ENCODE measurements at places on chromosomes 11 and 22.
A peak's percentile ranks its signal among the peaks of the same experiment; 100 is the strongest.

DNA sequence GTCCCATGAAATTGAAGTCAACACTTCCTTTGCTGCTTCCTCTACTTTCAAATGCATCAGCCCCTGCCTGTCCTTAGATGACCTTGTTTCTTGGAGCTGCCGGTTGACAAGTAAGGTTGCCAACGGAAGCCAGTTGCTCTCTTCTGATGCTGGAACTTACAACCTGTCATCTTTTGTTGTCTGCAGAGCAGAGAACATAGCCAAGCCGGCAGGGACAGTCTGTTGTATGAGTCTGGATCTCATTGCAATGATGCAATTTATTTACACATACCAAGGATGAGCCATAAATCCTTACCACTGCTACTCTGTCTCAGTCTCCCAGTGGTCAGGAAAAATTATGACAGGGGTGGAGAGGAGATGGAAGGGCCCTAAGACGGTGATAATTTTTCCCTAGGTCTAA, 151.4 kb downstream of the BLID start:
- DNase-seq: no peak

GRCh38 chr22:42208362-42208761, 62.1 kb downstream of the TCF20 start:
- DNase-seq: no peak

- DNase-seq: peak; percentile 79
These were observed 29.9 kb upstream of the GRAMD4 start for GRCh38 chr22:46590334-46590733.

DNA sequence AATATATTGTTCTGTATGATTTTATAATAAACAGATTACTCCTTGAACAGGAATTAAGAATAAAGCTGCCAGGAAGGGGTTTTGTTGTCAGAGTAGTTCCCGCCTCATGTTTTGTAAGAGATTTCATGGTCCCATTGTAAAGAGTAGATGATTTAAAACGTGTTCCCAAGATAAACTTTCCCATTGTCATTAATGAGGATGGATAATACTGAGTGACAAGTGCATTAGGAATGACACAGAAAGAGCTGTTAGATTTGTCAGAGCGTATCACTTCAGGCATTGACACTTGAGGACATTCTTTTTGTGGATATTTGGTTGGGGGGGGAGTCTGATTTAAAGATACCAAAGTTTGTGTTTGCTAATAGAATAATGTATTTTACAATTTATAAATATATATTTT, 147.0 kb downstream of the PAX6 start:
- no peak for DNase-seq

DNA sequence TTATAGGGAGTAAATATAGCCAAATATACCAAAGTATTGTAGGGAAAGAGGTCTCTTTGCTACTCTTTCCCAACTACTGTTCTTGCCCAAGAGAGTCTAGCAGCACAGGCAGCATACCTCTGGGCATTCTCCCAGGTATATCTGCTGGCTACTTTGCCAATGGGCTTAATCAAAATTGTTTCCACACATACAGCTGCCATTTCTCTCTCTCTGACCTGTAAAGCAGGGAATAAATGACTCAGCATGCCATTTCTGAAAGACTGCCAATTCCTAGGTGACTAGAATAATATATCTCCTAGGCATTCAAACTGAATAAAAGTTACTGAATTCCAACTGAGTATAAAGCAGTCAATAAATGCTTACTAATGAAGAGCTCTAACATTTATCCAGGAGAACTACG, 44.6 kb downstream of the RDX start:
- DNase-seq: no peak

DNA sequence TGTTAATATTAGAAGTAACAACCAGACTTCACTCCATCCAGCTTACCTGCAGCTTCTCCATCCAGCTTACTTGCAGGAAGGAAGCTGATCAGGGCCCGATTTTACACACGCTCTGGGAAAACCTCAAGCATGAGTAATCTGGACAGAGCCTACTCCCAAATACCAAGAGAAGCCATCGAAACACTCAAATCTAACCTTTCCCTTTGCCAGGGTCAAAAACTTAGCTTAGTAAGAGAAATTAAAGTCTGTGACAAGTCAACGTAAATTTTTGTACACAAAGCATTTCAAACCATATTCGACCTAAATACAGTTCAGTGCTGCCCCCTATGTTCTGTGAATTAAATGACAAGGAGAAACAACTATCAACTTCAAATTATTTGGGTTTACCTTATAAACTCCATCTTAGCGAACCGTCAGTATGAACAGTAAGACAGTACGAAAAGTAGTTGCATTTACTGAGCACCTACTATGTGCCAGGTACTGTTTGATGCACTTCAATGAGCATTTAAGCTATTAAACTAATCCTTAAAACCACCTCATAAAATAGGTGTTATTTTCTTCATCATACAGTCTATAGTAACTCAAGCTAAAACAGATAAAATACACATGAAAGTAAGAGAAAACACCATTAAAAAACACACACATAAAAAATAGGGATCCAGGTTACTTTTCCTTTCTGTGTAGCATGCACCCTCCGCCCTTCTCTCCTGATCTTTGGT, 36.9 kb downstream of the ARFGAP3 start:
- DNase-seq: no peak

- DNase-seq: no peak
These were observed 91.8 kb upstream of the CD44 start for GRCh38 chr11:35047179-35047578.

DNA sequence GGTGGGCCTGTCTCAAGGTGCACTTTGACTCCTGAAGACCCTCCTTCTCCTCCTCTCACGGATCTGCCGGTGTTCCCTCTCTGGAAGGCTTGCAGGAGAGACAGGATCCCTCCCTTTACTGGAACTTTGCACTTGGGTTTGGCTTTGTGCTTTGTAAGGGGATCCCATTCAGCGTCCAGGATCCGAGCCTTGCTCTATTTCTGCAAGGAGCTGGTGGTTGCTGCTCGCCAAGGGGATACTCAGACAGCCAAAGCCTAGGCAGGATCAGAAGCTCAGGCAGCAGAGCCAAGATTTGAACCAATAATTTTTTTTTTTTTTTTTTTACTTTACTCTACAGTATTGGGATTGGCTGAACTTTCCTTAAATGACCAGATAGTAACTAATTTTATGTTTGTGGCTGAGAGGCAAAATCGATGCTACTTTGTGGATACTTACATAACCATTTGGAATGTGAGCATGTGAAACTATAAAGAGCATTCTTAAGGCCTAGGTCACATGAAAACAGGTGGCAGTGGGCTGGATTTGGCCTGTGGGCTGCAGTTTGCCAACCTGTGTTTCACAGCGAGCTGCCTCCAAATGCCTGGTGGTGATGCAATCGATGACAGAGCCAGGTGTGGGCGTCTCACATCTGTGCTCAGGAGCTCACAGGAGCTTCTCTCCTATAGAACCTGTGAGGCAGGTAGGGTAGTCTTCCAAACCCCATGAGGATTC, 25.2 kb downstream of the BCR start:
- peak; percentile 7 for DNase-seq

- no peak for DNase-seq
These were observed 966 bp upstream of the CASP12 start for GRCh38 chr11:104899226-104899625.

DNA sequence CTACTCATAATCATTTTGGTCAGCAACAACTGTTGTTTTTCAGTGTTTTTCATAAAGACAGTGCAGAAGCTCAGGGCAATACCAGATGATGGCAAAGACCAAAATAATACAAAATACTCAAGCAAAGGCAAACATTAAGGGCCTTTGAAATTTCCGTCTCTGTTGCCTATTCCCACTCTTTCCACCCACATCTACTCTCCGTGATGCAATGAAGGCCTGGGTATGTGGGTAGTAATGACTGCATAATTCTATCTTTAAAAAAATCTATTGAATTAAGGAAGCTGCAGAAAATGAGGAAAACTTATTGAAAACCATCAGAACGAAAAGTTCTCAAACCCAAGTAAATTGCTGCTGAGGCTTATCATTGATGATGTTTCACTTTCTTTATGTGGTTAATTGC, 203.3 kb downstream of the MAML2 start:
- DNase-seq: no peak

- DNase-seq: no peak
These were observed 8.8 kb downstream of the ATP5MG start for GRCh38 chr11:118410055-118410745.
